ENCODE measurements at places on chromosomes 2 and 18.

DNA sequence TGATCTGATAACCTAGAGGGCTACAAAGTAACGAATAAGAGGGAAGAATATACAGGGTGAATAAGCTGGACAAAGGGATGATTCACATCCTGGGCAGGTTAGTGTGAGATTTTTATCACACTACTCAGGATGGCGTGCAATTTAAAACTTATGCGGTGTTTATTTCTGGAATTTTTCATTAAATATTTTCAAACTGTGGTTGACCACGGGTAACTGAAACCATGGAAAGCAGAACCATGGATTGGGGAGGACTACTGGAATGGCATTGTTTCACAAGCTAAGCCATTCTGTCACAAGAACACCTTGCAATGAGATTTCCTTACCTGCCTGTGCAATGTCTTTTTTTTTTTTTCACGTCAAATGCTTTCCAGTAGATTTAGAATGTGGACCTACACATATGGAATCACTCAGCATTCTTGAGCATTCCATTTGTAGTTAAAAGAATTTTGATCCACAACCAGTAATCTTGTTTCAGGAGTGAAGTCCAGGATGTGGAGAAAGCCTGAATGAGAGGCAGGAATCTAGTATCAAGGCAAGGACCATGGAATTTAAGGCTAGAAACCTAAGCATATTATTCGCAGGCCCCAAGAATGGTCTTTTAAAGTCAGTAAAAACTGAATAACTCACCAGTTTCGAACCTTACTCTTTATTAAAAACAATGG lies 8.0 kb upstream of the CDK15 start:
- no peak for DNase-seq

DNA sequence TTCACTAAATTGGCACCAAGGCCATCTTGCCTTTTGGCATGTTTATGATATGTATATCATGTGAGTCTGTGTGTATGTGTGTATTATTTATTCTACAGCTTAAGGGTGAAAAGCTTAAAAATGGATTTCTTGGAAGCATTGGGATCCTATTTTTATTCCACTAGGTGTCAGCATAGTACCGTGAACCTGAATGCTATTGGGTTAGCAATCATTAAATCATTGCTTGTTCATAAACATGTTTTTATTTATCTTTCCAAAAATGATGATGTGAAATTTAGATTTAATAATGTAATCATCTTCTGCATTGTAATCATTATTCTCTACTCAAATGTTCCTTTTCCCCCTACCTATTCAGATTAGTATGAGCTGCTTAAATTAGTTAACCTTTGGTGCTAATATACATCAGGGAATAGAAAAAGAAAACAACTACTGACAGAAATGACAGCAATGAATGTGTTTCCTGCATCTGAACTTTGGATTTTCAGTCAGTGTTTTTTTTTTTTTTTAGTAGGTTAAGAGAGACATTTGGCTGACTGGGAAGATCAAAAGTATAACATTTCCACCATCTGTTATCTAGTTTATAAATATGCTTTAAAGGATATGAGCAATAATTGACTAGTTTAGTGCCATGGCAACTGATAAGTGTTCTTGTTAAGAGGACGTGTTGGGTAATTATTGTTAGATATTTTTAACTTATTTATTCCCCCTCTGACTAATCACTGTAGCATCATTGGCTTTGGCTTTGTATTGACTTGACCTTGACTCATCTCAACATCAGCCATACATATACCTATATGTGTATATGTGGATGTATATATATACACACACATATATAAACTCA lies 14.1 kb upstream of the ZSWIM2 start:
- DNase-seq, result no peak

DNA sequence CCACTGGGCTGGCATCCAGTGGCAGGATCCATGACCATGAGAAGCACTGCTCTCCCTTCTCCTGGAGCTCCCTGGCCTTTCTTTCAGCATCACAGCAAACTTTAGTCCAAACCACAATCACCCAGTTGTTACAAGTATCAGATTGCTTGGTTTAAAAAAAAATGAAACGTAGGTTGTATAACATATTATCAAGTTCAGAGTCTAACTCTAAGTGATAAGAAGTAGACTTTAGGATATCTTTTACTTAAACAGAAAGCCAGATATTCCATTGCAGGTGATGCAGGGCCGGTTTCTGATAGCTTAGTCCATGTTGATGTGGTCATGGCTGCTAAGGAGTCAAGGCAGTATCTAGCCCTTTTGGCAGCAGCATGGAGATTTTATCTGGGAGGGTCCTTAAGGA lies 24.5 kb downstream of the SLC14A1 start:
- DNase-seq, result no peak

DNA sequence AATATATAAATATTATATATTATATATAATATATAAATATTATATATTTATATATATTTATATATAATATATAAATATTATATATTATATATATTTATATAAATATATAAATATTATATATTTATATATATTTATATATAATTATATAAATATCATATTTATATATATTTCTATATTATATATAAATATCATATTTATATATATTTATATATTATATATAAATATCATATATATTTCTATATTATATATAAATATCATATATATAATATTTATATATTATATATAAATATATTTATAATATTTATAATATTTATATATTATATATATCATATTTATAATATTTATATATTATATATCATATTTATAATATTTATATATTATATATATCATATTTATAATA lies 321.4 kb downstream of the CDH2 start:
- no peak for DNase-seq

GRCh38 chr18:57819671-57820460 lies 16.8 kb upstream of the ATP8B1 start:
- DNase-seq, result no peak

DNA sequence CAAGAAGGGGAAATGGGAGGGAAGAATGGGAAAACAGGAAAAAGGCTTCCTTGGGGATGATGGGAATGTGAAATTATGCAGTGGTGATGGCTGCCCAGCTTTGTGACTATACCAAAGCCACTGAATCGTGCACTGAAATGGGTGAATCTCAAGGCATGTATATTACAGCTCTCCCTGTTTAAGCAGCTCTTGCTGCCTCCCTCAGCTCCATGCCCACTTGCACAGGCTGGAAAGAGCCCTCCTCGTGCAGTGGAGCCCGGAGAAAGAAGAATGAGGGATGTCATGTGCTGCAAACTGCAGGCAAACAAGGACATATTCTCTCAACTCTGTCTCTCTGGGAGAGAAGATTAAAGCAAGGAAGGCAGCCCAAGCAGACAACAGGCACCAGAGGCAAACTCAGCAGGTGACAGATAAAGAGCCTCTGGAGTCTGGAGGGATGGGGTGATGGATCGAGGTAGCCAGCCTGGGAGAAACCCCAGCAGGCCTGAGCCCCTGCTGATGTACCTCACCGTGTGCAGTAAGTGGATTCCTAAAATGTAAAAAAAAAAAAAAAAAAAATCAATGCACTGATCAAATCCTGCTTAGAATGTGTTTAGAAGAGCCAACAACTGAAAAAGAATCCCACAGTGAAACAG lies 62.4 kb upstream of the SLC66A3 start:
- no peak for DNase-seq

- peak; percentile 9 for DNase-seq
These were observed 772 bp downstream of the RELCH start for GRCh38 chr18:62187543-62188510.

DNA sequence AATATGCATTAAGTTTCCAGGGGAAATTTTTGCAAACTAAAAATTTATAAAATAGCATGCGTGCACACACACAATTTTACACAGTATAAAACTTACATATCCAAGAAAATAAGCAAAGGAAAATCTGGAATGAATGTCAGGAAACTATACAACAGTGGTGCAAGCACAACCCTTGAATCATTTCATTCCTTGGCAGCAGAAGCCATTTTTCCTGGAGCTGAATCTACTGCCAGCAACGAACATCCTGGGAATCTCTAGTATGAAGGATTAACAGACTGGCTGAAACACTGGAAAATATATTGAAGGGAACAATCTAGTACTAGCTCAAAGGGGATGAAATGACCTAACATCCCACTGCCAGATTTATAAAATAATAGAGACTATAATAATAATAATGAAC lies 235.3 kb downstream of the DYM start:
- no peak for DNase-seq

GRCh38 chr2:15706986-15707632 lies 115.4 kb downstream of the DDX1 start:
- no peak for DNase-seq

GRCh38 chr2:29213888-29214291 lies 98.7 kb downstream of the CLIP4 start:
- DNase-seq, result no peak

All from CD4-positive, alpha-beta T cell treated with Interleukin-1 beta for 1 hour (primary cell).